ENCODE measurements at places on chromosomes 1 and 21.

- DNase-seq: no peak
Observed at GRCh38 chr1:198300451-198300850, 143.7 kb downstream of the NEK7 start.

GRCh38 chr1:82848043-82848442, 1047.3 kb downstream of the ADGRL2 start:
- DNase-seq: no peak

DNA sequence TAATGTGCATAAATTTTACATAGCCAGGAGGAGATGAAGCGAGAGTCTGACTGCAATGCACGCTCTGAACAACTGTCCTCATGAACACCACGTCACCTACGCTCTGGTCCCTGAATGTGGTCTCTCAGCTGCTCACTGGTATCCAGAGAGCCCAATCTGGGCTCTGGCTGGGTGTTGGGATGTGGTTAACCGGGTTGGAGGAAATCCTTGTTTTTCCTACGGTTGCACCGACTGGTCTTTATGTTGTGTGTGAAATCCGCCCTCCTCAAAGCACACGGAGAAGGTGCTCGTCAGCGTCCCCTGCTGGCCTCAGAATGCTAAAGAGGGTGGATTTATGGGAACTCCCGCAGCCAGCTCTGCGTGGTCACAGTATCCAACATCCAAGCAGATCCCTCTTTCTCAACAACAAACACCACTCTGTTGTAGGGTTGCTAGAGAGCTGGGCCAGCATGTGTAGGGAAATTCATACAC, 51.8 kb upstream of the FAM89A start:
- DNase-seq: no peak

- no peak for DNase-seq
Observed at GRCh38 chr1:60129911-60130310, 56.3 kb upstream of the C1orf87 start.

DNA sequence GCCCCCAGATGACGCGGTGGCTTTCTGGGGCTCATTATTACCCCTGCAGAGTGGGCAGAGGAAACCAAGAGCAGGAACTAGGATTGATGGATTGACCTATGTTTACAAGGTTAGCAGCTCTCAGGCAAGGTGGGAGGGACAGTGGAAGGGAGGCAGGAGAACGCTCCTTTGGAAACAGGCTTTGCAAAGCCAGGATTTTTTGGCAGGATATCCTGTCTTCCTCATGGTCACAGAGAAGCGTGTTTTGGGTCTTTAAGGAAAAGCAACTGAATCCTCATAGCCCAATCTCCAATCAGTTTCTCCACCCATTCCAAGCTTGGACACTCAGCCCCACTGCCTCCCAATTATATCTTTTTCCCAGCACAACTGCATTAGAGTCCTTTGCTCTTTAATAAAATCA, 105.6 kb upstream of the SOD1 start:
- no peak for DNase-seq

GRCh38 chr1:44694863-44695478, 20.5 kb downstream of the ARMH1 start:
- no peak for DNase-seq

DNA sequence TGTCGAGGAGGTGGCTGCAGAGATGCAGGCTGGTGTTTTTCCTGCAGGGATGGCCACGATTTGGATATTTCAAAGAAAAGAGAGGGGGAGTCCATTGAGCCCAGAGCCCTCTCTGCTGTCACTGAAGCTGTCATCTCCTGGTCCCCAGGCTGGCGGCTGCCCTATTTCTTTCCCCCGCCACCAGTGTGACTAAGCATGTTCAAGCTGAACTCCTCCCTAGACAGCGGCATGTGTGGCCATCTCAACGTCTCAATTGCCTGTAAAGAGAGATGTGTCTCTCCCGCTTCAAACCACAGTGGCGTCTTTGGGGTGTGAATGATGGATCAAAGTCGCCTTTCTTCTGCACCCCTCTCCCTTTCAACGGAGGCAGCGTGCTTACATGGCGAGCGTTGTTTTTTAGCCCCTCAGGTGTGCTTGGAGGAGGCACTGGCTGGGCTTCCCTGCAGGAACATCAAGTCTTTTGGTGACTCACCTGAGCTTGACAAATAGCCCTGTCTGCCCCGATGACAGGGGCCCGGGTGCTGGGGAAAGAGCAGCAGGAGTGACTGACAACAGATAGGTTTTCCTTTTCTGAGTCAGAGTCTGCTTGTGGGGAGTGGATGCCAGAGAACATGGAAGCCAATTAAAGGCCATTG, 346.4 kb upstream of the AJAP1 start:
- DNase-seq: no peak

GRCh38 chr1:229479660-229480399, 28.3 kb downstream of the NUP133 start:
- DNase-seq: no peak

DNA sequence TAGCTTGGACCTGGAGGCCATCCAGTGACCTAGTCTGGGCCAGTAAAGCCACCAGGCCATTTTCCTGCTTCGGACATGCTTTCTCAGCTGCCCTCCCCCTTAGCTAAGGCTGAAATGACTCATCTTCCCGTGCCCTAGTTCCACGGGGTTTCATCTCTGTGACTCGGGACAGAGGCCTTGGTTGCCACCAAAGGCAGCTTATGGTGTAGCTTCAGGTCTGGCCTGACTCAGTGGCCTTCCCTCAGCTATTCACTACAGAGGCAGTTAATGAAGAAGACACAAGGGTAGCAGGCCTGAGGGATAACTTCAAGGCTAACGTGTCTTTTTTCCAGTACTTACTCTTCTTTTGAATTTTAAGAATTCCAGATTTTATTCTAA, 82.4 kb downstream of the PBX1 start:
- no peak for DNase-seq
